ENCODE measurements at places on chromosomes 3 and 15.

DNA sequence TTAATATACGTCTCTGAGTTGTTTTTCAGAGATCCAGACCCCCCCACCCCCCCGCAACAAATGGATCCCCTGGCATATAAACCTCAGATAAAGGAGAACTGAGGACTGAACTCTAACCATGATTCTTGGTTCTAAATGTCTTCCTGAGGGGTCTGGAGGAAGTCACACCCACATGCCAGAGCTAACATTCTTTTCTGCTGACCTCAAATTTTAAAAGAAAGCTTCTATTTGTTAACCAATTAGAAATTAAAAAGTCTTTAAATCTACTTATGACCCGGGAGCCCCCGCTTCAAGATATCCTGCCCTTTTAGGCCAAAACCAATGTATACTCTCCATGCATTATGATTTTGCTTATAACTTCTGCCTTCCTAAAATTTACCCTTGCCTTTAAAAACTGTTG lies 188.3 kb downstream of the ECT2 start:
- no peak for DNase-seq

- no peak for DNase-seq
Measured at GRCh38 chr15:29334544-29334943, 64.9 kb upstream of the NSMCE3 start.

GRCh38 chr3:190286014-190286413 lies 36.2 kb downstream of the CLDN1 start:
- no peak for DNase-seq

DNA sequence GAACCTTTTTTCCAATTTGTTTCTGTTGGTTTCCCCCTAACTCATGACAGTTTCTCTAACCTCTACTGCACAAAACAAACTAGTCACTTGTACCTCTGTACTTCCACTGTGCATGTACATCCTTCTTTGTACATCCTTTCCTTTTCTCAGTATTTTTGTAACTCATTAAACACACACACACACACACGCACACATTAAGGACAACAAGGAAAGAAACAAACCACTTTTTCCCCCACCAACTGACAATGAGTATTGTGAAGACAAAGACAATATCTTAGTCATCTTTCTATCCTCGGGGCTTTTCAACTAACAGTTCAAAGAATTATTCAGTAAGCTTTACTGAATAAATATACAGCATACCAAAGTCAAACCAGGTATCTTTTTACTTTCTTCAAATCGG lies 170.5 kb downstream of the VPS13C start:
- no peak for DNase-seq

DNA sequence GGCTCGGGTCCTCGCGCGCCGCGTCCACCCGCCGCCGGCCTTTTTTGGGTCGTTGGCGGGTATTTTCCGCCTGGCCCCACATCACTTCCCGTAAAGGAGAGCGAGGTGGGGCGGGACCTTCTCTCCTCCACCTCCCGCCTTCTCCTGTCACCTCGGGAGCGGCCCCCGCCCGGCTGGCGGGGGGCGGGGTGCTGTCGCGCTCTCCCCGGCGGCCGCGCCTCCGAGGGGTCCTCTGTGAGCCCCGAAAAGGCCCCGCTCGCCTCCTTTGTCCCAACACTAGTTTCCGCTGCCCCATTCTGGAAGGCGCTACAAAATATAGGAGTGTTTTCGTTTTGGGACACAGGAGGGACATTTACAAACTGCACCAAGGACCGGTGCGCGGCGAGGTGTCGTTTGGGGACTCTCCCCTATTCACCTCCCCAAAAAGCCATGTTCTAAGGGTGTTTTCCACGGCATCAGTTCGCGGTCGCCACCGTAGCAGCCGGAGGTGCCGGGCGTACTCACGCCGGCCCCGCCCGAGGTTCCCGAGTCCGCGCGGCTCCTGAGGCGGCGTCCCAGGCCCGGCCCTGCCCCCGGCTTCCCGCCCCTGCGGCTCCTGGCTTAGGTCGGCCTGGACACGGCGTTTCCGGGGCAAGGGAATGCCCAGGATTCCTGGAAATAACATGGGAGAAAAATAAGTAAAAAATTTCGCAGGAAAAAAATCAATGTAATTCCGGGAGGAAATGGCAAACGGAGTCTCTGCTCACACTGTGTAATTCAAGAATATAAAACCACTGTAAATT lies at the start of gene RAB27A:
Gene RAB27A, minus strand, starts transcription at position 68 of the 782 bp plus-strand sequence. CDS start 54,879 bp downstream, outside the sequence.
- DNase-seq: peak; percentile 70

DNA sequence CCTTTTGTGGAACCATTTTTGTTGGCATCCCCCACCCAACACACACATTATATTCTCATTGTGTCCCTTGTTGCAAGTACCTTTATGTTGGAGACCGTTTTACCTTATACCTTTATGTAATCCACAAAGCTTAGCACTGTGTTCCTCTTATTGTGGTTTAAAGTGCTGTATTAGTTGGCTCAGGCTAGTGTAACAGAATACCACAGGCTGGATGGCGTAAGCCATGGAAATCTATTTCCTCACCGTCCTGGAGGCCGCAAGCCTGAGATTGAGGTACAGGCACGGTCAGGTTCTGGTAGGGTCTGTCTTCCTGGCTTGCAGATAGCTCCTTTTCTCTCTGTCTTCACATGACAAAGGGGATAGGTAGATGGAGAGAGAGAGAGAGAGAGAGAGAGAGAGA lies 302.8 kb downstream of the ROBO2 start:
- DNase-seq: no peak

GRCh38 chr3:101886626-101887025 lies 37.3 kb downstream of the NFKBIZ start:
- DNase-seq: no peak

DNA sequence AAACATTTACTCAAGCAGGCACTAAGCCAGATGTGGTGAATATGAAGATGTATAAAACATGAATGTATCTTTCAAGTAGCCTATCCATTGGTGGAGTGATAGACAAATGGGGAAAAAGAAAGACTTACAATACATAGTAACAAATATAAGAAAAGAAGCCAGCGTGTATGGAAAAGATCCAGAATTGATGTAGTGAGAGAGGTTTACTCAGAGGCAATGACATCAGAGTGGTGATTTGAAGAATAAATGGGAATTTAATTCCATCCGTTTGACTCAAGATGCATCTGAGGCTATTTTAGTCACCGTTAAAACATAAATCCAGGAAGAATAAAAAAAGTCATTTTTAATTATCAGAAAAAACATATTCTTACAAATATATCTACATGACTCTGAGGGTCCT lies 162.6 kb downstream of the IL1RAP start:
- DNase-seq: no peak

DNA sequence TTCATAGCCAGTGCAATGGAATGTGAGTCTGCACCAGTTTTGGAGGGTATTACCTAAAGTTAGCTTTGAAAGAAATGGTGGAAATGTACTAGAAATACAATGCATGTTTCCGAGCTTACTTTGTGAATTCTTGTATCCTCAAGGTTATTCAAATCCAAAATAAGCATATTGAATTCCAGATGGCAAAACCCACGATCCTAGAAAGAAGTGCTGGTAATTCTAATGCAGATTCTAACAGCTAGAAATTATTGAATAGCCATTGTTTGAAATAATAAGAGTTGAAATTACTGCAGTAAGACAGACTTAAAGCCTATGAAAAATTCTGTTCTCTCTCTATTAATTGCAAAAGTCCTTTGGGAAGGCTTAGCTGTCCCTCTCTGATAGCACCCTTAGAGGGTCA lies 258.4 kb downstream of the CHL1 start:
- no peak for DNase-seq

DNA sequence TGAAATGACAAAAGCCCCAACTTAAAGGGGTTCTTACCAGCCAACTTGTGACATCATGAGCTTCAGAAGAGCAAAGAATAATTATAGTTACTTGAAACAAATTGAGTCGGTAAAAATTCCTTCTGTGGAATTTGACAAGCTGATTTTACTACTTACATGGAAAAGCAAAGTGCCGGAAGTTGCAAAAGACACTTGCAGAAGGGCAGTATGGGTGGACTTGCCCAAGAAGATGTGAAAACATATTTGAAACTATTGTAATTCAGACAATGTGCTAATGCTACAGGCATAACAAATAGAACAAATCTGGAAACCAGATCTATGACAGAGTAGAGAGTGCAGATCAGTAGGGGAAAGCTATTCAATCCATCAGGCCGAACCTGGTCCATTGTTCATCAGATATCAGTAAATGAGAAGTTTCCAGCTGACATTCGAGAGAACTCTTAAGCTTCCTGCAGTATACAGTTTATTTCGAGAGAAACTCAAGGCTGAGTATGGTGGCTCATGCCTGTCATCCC lies 2.5 kb upstream of the KIF7 start:
- no peak for DNase-seq

DNA sequence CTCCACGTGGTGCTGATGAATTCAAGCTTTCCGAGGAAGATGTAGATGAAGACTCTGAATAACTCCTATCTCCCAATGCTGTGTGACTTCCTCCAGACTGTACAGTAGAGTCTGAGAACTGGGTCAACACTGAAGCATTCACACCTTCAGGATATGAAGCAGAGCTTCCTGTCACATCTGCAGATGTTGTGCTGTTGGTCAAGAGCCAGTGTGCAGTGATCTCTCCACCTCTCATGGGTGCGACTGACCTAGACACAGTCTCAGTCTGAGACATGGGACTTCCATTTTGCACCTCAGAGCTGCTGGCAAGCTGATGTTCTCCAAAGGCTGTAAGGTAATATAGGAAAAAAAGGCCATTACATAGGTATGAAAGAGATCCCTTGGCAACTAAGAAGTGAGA lies 36.5 kb downstream of the HEG1 start:
- no peak for DNase-seq

GRCh38 chr15:31236184-31237042 lies 90.2 kb upstream of the KLF13 start:
- DNase-seq: no peak

- no peak for DNase-seq
Measured at GRCh38 chr3:23819599-23820360, 14.0 kb downstream of the UBE2E1 start.

DNA sequence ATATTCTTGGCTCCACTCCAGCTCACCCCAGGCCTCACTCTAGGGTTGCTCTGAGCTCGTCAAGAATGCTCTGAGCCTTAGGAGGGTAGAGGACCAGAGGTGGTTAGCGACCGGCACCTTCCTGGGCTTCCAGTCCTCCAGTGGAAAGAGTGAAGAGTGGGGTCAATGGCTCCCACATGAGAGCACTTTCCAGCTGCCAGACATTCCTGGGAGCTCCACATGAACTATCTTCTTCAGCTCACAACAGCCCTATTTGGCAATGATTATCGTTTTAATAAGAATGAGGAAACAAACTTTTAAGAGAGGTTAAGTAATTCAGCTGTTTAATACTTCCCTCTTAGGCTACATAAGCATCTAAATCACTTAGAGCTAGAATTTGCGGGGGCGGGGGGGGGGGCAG lies 139.3 kb downstream of the STT3B start:
- DNase-seq: no peak

GRCh38 chr3:16912400-16913263 lies 27.9 kb downstream of the PLCL2 start:
- no peak for DNase-seq

DNA sequence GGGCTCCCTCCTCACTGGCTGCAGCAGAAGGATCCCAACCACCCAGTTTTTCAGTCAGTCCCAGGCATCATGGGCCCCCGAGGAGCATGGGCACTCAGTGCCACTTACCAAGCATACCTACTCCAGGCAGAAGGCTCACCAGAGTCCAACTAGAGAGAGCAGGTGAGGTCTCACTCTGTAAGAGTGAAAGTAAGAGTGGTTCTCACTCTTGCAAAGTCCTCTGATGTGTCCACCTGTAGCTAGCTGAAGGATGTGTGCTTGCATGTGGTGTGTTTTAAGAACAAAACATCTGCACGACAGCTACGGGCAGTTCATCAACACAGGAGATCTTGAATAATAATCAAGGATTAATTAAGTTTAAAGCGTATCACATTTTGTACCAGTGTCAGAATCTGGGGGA lies 49.7 kb downstream of the CCK start:
- no peak for DNase-seq

GRCh38 chr3:124413393-124413792 lies 316.9 kb upstream of the UMPS start:
- no peak for DNase-seq

GRCh38 chr15:83999396-84000135 lies 236.0 kb upstream of the GOLGA6L4 start:
- no peak for DNase-seq

- no peak for DNase-seq
Measured at GRCh38 chr3:152285509-152285908, 16.8 kb downstream of the MBNL1 start.

- no peak for DNase-seq
Measured at GRCh38 chr15:98547741-98548138, 100.6 kb upstream of the IGF1R start.

DNA sequence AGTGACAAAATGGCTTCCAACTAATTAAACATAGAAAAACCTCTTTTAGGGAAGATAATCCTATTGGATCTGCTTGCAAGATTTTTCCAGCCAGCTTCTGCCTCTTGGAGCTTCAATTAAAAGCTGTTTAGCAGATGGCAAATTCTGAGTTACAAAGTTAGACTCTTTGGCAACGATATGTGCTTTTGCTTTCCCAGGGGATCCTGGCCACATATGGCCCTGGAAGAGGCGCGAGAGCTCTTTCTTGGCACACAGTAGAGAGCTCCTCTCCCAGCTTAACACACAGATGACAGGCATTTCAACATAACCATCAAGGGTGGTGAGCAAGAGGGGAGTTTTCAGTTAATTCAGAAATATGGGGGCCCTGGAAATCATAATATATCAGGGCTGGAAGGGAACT lies 41.6 kb upstream of the GALNT15 start:
- no peak for DNase-seq

DNA sequence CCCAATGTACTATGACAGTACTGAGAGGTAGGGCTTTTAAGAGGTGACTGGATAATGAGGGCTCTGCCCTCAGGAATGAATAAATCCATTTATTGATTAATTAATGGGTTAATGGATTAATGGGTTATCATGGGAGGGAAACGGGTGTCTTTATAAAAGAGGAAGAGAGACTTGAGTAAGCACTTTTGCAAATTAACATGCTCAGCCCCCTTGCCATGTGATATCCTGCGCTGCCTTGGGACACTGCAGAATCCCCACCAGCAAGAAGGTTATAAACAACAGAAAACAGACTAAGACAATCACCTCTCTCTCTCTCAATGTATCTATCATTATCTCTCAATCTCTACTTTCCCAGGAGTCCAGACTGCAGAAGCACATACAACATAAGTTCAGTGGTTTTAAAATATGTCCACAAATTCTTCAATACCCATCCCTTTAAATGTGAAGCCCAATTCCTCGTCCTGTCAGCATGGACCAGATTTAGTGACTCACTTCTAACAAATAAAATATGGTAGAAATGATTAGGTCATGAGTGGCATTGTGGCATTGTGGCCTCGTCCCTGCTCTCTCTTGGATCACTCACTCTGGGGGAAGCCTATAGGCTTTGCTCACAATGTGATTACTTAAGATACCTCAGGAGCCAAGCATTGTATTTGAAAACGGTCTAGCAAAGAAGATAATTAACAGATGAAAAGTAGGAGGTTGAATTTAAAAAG lies 40.0 kb upstream of the IL12A start:
- DNase-seq: no peak

GRCh38 chr3:25452192-25452591 lies 24.1 kb downstream of the RARB start:
- no peak for DNase-seq

GRCh38 chr15:67833710-67834511 lies 5.9 kb downstream of the RNU6-1 start:
- DNase-seq: no peak

- DNase-seq: no peak
Measured at GRCh38 chr3:8457039-8457438, 44.6 kb upstream of the LMCD1 start.
